ENCODE measurements at places on chromosomes 1 and 21.

DNA sequence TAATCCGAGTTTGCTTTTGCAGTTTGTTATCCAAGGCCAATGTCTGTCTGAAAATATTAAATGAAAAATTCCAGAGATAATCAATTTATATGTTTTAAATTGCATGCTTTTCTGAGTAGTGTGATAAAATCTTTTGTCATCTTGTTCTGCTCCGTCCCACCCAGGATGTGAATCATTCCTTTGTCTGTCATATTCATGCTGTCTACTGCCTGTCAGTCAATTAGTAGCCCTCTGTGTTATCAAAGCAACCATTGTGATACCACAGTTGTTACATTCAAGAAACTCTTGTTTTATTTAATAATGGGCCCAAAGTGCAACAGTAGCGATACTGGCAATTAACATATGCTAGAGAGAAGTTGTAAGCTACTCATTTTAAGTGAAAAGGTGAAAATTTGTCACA is 819.3 kb downstream of the BRINP3 start:
- DNase-seq, result no peak

DNA sequence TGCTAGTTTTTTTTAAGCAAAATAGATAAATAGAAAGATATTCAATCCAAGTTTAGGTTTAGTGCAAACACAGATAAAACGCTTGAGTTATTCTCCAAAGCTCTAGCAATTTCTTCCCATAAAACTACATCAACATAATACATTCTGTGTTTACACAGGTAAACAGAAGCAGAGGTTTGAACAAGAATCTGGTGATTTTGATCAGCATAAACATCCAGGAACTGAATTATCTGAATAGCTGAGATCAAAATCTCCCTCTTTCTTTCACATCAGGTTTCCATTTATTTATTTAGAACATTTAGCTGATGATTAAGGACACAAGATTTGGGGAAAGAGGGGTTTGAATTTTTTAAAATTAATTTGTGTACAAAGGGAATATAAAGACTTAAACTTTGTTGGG is 1564.6 kb downstream of the MRPL39 start:
- DNase-seq, result no peak

GRCh38 chr1:159821171-159821867 is 5.4 kb upstream of the SLAMF8 start:
- no peak for DNase-seq

DNA sequence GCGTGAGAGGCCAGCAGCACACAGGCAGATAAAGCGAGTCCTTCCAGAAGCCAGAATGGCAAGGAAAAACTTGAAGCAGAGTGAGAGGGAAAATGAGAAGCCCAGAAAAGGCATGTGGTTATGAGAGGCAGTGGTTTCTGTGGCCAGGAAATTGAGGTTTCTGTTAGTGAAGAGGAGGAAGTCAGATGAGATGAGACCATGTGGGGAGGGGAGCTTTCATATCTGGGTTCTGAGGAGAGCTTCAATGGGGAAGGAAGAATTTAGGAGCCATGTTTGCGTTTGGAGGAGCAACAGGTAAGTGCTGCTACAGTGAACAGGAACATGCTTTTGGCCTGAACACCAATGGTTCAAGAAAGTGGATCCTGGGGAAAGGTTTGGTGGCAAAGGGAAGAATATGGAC is 6.1 kb upstream of the CD1A start:
- DNase-seq, result no peak

DNA sequence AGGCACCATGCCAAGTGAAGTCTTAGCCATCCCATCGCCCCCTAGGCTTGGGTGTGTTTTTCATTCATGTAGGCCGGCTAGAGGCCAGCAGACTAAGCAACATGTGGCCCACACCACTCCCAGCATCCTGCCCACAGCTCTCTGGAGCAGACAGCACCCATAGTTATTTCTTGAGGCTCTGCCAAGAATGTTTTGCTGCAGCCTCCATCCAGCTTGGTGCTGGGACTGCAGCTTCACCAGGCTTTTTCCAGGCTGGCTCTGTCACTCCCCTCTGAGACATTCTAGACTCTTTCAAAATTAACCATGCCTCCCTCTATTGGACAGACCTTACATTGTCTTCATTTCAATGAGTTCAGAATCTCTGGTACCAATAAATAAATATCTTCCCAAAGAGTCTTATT is 104.2 kb downstream of the DUSP10 start:
- DNase-seq, result peak; percentile 74

GRCh38 chr1:90707363-90707710 is 9.8 kb downstream of the BARHL2 start:
- no peak for DNase-seq

DNA sequence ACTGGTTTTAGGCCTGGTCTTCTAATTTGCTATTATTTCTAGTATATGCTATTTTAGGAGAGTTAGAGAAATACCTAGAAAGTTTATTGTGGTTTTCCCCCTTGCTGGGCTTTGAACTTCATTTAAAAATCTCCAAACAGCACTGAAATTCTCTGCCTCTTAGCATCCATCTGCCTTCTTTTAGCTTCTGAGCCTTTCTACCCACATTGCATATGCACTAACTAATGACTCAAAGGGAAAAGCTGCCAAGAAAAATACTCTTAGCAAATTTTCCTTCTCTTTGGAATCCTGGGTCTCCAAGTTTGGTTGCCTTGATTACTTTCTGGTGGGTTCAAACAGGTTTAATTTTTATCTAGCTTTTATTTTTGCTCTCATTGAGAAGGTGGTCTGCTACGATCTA is 408.4 kb upstream of the PTBP2 start:
- DNase-seq, result peak; percentile 77

DNA sequence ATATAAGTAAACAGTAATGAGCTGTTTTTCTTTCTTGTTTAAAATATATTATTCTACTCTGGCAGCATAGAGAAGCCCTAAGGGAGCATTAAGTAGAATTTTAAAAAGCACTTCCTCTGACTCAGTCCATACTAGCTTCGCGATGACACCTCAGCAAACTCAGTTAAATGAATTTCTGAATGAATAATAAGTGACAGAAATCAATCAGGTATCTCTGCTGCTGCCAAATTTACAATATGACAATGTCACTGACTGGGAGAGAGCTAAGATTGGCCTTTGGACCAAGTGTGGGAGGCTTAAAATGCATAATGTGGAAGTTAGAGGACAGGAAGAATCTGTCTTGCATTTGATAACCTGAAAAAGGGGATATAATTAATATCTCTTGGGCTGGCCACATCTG is 296.1 kb downstream of the HHIPL2 start:
- no peak for DNase-seq

GRCh38 chr1:62241371-62242131 is 46.9 kb downstream of the L1TD1 start:
- no peak for DNase-seq

GRCh38 chr1:97063532-97063931 is 341.9 kb downstream of the PTBP2 start:
- DNase-seq, result no peak

DNA sequence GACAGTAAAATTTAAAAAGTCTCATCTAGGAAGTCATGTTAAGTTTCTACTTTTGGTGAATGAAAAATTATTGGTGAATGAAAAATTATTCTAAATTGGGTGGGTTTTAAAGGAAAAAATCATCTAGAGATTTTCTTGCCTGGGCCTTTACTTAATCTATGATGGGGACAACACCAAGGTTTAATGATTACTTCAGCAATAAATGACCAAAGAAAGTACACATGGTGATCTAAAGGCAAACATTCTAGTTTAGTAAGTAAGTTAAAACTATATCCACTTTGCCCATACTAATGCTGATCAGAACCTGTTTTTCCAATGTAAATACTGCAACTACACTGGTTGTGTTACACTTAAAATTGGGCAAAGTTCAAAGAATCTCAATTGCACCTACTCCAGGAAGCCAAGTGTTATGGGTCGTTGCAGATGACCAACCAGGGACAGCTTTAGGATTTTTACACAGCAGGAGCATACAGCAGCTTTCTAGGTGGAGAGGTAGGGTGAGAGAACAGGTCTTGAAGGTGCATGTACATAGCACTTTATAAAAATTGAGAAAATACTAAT is 14.6 kb upstream of the RPL5 start:
- DNase-seq, result no peak

DNA sequence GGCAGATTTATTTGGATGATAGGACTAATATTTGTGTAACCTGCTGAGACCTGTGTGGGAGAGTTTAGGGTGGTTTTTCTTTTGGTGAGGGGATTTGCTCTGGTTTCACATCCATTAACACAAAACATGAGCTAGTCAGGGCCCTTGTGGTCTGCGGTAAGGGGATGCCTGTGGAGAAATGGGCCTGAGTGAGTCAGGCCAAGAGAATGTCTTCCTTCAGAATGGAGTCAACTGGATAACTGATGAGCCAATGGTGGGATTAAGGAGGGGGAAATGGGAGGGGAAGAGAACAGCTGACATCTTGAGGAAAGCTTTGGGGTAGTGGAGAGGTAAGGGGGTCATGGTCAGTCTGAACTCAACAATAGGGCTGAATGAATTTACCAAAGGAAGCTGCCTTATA is 13.9 kb downstream of the WNT2B start:
- DNase-seq, result peak; percentile 98

DNA sequence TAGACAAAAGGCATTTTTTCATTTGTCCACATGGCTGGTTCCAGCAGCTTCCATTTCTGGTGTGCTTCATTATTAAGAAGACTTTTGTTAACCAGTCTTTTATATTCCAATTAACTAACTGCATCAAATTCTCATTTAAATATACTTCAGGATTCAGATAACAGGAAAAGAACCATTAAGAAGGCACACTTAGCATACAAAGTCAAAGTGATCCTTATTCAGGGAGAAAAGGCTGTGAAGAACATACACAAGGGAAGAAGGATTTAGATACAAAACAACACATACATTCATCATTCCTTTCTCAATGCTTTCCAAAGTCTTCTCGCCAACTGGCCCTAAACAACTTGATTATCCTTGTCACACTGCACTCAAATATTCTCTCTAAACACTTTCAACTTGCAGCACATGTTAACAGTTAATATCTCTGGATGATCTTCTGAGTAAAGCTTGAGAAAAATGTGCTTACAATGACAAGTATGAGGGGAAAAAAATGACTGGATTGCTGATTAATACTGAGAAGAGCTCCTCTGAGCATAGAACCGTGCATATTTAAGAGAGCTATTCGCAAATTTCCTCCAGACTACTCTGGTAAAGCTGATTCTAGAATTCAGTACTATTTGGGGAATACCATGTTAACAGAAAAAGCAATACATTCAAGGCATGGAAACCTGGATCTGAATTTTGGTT is 225.2 kb upstream of the TNR start:
- peak; percentile 55 for DNase-seq

- peak; percentile 31 for DNase-seq
Observed at GRCh38 chr1:155776414-155776813, 80.6 kb downstream of the GON4L start.

DNA sequence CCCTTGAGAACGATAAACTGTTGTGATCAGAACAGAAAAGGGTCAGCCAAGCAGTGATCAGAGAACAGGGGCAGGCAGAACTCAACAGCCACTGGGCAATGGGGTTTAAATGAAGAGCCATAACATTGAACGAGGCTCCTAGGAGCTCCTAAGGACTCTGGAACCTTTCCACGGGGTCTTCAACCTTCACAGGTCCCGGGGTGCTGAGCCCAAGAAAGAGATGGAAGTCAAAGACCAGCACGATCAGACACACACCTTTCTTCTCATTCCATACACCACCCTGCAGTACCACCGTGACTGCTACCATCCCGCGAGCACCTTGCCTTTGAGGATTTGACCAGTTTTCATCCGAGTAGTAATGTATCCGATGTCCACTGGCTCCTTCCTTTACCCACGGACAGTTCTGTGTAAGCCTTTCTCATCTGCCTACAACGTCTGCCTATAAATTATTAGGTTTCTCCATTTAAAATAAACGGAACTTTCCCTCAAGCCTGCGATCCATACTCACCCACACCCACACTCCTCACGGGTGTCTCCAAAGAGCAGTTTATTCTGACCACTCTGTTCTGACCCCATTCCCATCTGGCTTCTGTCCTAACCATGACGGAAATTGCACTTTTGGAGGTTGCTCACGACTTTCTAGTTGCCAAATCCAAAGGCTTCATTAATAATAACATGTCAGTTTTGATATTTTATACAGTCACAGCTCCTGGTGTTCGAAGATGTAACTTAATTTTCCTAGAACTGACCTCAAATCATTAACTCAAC is 16.8 kb upstream of the HHAT start:
- no peak for DNase-seq

- DNase-seq, result no peak
Observed at GRCh38 chr1:5296095-5296494, 641.7 kb downstream of the AJAP1 start.

DNA sequence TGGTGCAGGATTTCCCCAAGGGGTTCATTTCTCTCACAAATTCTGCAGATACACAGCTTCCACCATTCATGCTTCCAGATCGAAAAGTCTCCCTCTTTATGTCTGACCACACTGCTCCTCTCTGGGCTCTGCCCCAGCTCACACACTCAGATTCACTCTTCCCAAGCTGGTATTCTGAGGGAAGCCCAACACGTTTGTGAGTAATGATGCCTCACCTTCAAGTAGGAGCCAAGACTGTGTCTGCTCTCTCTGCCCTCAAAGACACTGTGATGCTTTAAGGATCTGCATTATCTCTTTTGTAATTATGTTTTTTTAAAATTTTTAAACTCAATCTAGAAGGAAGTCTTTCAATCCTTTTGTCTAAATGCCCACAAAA is 19.8 kb downstream of the PRAMEF11 start:
- no peak for DNase-seq

- DNase-seq, result no peak
Observed at GRCh38 chr1:164841702-164842465, 282.9 kb downstream of the PBX1 start.

DNA sequence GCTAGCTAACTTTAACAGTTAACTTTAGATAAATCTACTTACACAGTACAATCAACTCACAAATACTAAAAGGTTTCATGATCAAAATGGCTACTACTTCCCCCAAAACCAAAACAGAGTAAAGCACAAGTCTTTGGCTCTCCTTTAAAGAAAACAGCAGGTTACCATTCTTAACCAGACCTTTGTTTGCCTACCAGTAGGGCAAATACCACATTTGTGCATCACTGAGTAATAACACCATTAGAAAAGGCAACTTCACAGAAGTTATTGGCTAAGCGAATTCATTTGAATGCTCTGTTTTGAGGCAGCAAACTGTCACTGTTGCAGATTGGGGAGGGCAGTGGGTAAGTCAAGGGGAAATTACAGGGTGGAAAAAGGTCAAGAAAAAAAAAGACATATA is 17.3 kb upstream of the SERPINC1 start:
- no peak for DNase-seq

DNA sequence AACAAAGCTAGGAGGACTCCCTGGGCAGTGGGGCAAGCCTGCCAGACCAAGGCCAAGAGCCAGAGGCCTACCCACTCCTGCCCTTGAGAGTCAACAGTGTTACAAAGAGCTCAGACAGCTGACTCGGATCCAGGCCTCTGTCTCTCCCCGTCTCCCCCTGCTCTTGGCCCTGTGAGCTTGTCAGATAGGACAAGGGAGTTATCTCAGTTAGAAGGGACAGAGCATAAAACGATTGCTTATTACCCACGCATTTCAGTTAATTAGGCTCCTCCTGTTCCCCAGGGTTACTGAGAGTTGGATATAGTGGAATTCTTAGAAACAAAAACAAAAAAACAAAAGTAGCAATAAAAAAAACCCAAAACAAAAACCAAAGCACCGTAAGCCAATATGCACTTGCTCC is 1.3 kb downstream of the SLC41A1 start:
- DNase-seq, result no peak
